ENCODE measurements at places on chromosomes 5 and 9.

- DNase-seq: no peak
These were observed 177.8 kb upstream of the ADCY2 start for GRCh38 chr5:7218141-7218540.

- no peak for DNase-seq
These were observed 361.3 kb downstream of the ENC1 start for GRCh38 chr5:74279244-74279643.

GRCh38 chr9:76687861-76688391, 76.3 kb upstream of the PCA3 start:
- DNase-seq: no peak

- no peak for DNase-seq
These were observed 23.4 kb downstream of the LURAP1L start for GRCh38 chr9:12798066-12798770.

- DNase-seq: no peak
These were observed 15.6 kb downstream of the FBXO4 start for GRCh38 chr5:41940641-41941040.

GRCh38 chr5:178284996-178285395, 52.4 kb upstream of the PHYKPL start:
- DNase-seq: no peak

GRCh38 chr9:98658951-98659351, 49.8 kb downstream of the GABBR2 start:
- no peak for DNase-seq

- no peak for DNase-seq
These were observed 11.7 kb upstream of the SNCAIP start for GRCh38 chr5:122300374-122300773.

DNA sequence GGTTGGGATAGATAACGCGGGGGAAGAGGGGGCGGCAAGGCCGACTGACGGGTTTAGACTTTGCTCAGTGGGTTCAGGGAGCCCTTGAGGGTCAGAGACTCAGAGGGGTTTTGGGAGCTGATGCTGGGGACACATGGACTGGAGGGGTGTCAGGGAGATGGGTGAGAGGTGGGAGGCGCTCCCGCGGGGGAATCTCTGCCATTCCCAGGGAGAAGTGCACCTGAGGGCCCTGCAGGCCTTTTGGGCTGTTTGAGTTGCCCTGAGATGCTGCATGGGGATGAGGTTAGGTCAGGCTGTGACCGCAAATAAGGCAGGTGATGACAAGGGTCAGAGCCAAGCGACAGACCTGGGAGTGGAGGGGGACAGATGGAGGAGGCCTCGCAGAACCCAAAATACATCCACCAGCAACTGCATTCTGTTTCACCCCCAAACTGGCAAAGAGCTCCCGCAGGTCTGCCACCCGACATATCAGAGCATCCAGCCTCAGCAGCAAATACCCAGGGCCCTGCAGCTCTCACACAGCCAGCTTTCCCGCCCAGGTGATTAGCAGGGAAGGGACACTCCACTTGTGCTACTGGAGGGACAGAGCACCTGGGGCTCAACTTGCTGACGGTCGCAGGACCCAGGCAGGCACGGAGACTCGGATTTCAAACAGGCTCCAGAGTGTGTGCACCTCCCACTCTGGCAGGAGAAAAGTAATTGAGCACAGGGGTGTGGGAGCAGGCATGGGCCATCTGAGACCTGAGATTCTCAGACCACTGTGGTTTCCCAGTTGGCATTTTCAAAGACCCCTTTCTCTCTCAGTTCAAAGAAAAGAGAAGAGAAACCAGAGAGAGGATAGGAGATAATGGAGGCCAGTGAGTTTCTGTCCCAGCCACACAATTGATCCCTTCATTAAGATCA, 26.4 kb downstream of the TMOD1 start:
- DNase-seq: no peak

GRCh38 chr9:76803083-76803482, 38.8 kb downstream of the PCA3 start:
- no peak for DNase-seq

- peak; percentile 27 for DNase-seq
These were observed 10.6 kb upstream of the FAM163B start for GRCh38 chr9:133619791-133620190.

DNA sequence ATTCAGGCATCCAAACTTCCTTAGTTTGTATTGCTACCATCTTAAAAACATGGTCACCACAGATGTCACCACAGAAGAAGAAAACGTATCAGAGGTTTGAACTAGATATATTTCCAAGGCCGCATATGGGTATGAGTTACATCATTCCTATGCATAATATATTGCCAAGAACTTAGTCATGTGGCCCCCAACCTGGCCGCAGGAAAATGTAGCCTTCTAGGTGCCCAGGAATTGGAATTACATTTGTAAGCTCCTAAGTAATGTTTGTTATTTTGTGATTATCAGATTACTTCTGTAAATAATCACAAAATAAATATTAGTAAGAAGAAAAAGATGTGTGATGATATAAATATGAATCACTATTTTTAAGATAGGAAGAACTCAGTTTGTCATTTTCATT, 351.4 kb downstream of the ISL1 start:
- no peak for DNase-seq

- DNase-seq: no peak
These were observed 42.3 kb downstream of the ROR2 start for GRCh38 chr9:91907484-91908292.

GRCh38 chr5:10563110-10563944, 543 bp upstream of the ANKRD33B start:
- peak; percentile 29 for DNase-seq

DNA sequence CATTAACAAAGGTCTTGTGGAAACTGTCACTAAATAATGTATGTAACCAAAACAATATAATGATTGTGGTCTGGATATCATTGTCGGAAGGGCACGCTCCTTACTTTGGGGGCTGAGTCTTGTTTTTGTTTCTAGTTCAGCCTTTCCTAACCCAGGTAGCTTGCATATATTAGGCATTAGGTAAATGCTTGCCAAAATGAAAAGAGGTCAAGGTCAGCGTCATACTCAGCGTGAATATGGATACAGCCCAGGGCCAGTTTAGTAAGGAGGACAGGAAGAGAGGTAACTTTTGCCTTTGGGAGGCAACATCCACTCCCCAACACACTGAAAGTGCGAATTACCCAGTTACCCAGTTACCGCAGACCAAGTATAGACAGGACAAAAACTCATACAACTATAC, 171.4 kb downstream of the RAB3C start:
- DNase-seq: no peak

DNA sequence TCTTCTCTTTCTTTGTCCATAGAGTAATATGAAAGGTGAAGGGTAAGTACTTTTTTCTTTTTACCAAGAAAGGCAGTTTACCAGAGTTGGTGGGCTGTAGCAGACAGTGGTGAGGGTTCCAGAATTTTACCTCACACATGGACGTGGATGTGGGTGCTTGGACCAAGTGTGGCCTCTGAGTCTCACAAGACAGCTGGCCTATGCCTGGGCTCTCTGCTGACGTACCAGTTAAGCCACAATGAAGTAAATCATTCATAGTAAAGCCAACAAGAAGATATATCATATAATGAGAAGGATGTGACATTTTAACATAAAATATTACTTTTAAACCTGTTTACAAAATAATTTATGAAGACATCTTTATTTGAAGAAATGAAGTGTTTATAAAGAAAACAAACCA, 106.0 kb downstream of the PRKACG start:
- no peak for DNase-seq

DNA sequence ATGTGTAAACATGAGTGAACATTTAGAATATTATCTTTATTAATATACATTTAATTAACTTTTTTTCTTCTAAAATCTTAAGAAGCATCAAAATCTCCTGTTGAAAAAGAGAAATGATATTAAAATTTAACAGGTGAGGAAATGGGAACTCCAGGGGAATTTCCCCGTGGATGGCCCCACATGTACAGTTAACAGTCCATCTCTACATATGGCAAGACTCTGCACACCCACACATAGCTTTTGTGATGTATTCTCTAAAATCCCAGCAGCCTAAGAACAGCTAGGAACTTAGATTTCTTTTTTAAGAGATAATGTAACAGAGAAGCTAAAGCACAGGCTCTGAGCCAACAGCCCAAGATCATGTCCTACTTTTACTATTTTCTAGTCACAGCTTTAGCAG, 556.3 kb upstream of the RGMB start:
- no peak for DNase-seq

GRCh38 chr5:64164166-64164565, 1.5 kb upstream of the RNF180 start:
- no peak for DNase-seq

DNA sequence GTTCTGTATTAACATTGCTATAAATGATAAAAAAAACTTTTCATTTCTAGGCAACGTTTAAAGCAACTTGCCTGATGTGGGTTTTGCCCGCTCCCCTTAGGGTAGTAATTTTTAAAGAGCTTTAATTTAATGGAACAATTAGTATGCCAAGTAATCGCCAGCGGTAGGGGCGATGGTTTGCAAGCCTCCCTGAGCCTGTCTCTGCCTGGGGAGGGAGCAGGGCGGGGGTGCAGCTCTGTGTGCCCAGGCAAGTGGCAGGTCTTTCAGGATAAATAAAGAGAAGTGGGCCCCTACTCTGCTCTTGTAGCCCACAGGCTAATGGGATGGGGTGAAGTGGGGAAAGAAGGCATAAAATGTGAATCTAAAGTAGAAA, 13.8 kb upstream of the TGFBI start:
- DNase-seq: no peak

- no peak for DNase-seq
These were observed 213.8 kb downstream of the ATP10B start for GRCh38 chr5:160638161-160638742.

DNA sequence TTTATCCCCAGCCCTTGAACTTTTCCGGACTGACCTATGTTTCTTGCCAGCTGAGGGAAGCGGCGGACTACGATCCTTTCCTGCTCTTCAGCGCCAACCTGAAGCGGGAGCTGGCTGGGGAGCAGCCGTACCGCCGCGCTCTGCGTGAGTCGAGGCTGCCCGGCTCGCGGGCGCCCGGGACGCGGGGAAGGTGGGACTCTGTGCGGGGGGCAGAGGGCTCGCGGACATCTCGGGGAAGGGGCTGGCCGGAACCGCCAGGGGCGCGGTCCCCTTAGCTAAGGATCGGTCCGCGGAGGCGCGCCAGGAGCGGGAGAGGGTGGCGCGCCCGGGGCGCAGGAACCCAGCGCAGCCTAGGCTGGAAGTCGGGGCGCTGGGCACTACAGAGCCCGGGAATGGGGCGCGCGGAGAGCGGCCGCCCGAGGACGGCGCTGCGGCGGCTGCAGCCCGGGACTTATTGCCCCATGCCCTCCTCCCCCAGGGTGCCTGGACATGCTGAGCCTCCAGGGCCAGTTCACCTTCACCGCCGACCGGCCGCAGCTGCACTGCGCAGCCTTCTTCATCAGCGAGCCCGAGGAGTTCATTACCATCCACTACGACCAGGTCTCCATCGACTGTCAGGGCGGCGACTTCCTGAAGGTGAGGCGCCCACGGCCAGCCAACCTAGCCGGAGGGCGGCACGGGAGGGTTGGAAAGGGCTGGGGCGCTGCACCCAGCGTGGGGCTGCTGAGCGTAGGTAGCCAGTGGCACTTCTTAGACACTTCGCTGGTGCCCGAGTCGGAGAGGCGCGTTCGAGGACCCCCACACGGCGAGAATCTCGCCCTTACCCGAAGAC, 922 bp downstream of the CRHBP start:
- DNase-seq: no peak

GRCh38 chr9:134099123-134099761, 31.4 kb upstream of the BRD3 start:
- peak; percentile 31 for DNase-seq
